ENCODE measurements at places on chromosomes 2 and 18.

DNA sequence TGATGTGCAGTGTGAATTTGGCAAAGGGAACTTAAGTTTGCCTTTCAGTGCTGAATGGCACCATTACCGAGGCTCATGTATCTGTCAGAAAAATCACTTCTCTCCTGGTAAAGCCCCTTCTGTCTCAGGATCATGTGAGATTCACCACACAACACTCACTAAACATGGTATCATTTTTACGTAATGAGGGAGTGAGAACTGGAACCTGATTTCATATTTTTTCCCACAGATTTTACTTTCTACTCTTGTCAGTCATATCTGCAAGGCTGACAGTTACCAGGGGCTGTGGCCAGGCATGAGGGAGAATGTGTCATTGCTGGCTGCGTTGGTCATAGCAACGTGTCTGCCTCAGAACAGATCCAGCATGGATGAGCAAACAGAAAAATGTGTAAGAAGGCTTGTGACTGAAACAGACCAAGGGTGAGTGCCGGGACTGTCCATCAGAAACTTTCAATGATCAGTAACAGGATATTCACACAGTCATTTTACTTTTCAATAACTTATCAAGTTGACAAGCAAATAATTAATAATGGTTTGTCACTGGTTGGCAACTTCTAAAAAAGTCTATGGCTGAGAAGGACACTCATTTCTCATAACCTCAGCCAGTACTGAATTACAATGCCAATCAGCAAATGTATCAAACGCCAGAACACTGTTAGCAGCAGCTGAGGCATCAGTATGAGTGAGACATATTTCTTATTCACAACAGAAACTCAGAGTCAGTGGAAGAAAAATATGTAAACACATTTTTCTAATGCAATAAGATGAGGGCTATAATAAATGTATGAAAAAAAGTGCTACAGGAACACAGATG, 100.5 kb downstream of the CDC42EP3 start:
- DNase-seq, result peak; percentile 76

DNA sequence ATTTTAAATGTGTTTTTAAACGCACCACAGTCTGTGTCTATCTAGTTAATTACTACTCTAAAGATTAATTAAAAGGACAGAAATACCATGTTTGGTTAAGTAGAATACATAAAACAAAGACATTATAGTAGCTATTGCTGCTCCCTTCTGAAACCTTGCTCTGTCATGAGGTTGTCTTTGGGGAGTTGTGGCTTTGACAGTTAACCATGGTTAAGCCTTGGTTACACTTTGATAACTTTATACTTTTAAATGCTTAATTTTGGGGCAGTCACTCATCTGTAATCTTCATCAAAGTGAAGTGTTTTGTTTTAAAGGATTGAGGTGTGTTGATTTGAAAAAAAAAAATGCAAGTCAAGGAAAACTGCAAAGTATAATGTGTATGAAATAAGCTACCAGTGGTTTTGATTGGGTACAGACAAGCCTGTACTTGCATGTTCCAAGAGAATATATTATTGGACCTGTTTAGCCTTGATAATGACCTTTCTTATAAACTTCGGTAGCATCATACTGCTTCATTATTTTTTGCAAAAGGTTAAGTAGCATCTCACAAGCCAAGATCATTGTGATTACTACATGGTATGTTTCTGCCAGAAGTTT, 29.8 kb upstream of the TBR1 start:
- DNase-seq, result no peak

GRCh38 chr2:105626966-105627340, 117.8 kb upstream of the NCK2 start:
- no peak for DNase-seq

- DNase-seq, result no peak
These were observed 39.7 kb upstream of the MAP4K4 start for GRCh38 chr2:101657787-101658186.

DNA sequence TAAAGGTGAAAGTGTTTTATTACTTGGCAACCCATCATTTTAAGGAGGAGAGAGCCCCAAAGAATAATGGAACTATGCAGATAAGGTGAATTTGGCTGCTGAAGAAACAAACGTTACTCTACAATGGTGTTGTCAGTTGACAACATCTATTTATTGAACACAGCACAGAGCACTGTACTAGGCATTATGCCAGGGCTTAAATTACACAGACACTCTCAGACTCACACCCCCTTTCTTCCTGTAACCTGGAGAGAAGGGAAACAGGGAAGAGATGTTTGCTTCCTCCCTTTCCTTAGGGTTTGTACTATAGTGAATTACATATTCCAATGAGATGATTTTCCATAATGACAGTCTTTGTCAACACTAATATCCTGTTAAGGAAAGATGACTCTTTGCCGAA, 94.0 kb upstream of the ATP5MC3 start:
- no peak for DNase-seq

DNA sequence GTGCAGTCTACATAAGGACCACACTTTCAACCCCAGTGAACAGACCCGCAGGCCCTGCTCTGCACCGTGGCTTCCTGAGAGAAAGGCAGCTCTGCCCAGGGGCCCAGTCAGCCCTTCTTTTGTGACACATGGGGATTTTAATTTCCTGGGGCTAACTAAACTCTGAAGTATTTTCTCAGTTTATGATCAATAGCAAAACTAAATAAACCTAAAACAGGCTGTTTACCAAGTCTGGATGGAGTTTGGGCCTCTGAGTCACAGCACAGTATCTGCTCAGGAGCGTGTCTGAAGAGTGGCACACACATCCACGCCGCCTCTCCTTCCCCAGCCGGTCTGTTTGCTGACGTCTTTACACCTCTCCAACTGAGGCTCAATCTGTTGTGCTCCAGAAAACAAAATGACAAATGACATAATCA, 72.3 kb downstream of the LDLRAD4 start:
- DNase-seq, result no peak
